ENCODE measurements at places on chromosomes 2 and 18. TPM values are rescaled to one million over a fixed set of nuclear protein-coding genes. Genes with fewer than 3 reads are reported as not detected.

The CRYGD gene
- not detected for total RNA-seq

The DSG1 gene
- not detected for total RNA-seq

The LRRC30 gene
- not detected for total RNA-seq

- no peak for DNase-seq
- peaks cover 11% of the 10 kb centered on the region for H3K4me1 ChIP-seq
- no peak overlapping the region for H3K27ac ChIP-seq
- no peaks in the 10 kb centered on the region for H3K27me3 ChIP-seq
Measured at GRCh38 chr2:38656866-38657480, 8.9 kb upstream of the GALM start.

DNA sequence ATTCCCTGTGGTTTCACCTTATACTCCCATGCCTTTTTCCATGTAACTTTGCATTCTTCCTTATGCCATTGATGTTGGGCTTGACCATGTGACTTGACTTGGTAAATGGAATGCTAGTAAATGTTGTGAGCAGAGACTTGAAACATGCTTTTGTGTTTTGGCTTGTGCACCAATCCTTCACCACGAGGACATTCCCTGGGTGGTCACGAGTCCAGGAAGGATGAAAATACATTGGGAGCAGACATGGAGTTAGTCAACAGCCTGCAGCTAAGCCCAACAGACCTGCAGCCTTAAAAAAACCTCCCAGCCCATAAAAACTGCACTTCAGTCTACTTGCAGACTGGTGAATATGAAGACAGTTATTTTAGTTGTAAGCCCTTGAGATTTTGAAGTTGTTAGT lies 116.5 kb upstream of the SPATS2L start:
- H3K27me3 ChIP-seq = no peaks in the 10 kb centered on the region
- H3K36me3 ChIP-seq = no peaks in the 10 kb centered on the region
- no peak overlapping the region for H3K27ac ChIP-seq

GRCh38 chr2:233037078-233037477 lies 4.6 kb downstream of the NEU2 start:
- no peak for DNase-seq
- H3K4me1 ChIP-seq = no peaks in the 10 kb centered on the region
- no peaks in the 10 kb centered on the region for H3K36me3 ChIP-seq
- no peak overlapping the region for H3K27ac ChIP-seq

GRCh38 chr18:61199171-61199848 lies 133.9 kb upstream of the CDH20 start:
- no peaks in the 10 kb centered on the region for H3K36me3 ChIP-seq
- H3K4me1 ChIP-seq = no peaks in the 10 kb centered on the region
- no peak overlapping the region for H3K27ac ChIP-seq
- no peak for DNase-seq
- no peaks in the 10 kb centered on the region for H3K27me3 ChIP-seq
- H3K4me3 ChIP-seq = no peak overlapping the region

GRCh38 chr2:226478109-226478809 lies 321.4 kb downstream of the IRS1 start:
- no peaks in the 10 kb centered on the region for H3K36me3 ChIP-seq
- DNase-seq = peak; percentile 52
- H3K4me1 ChIP-seq = peaks cover 18% of the 10 kb centered on the region
- no peak overlapping the region for H3K4me3 ChIP-seq
- peak overlapping the region; percentile 79 for H3K27ac ChIP-seq
- no peaks in the 10 kb centered on the region for H3K27me3 ChIP-seq

DNA sequence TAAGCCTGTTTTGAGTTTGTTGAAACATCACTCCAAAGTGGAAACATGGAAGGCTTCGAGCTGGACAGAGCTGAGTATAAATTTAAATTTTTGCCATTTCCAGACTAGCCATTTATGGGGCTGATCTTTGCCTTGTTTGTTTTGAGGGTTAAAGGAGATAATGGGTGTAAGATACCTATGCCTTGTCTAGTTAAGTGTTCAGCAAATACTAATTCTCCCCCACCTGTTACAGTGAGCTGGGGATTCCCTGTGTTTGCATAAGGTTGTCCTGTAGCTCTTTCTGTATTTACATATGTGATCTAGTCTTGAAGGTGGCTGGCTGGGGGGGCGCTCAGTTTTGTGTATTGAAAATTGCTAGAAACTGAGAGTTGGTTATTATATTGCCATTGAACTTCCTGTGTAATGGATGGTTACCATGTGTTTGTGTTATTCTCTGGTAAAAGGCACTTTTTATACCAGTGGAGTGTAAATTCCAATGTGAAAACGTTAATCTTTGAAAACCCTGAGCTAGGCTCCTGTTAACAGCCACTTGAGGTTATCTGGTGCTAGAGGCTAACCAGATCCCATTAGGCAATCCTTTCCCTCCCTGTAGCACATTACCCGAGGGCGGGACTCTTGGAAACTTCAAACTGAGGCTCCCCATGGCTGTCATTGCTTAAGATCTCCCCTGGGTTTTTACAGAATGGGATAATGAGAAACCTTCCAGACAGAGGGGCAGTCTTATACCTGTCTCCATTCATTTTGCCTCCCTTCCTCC lies 26.7 kb downstream of the TANC1 start:
- H3K4me1 ChIP-seq = peaks cover 25% of the 10 kb centered on the region
- no peak overlapping the region for H3K4me3 ChIP-seq
- no peak overlapping the region for H3K27ac ChIP-seq
- no peaks in the 10 kb centered on the region for H3K27me3 ChIP-seq
- no peaks in the 10 kb centered on the region for H3K36me3 ChIP-seq

DNA sequence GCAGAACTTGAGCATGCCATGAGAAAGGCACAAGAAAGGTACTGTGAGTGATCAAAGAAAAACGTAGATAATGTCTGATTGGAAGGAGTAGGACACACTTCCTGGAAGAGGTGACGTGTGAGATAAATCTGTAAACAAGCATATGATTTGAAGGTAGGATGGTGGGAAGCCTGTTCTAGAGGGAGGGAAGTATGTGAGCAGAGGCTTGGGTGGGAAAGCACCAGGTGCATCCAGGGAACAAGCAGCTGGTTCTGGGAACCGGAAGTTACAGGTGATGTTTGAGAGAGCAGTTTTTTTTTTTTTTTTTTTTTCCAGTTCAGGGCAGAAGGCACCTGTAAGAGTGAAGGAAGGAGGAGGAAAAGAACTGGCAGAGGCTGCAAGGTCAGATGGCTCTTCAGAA lies 116.6 kb upstream of the EFEMP1 start:
- no peaks in the 10 kb centered on the region for H3K4me1 ChIP-seq
- no peaks in the 10 kb centered on the region for H3K36me3 ChIP-seq
- no peak overlapping the region for H3K4me3 ChIP-seq
- H3K27ac ChIP-seq = no peak overlapping the region

GRCh38 chr2:108944601-108945331 lies 44.3 kb downstream of the EDAR start:
- no peak overlapping the region for H3K4me3 ChIP-seq
- DNase-seq = no peak
- H3K27ac ChIP-seq = no peak overlapping the region
- H3K4me1 ChIP-seq = no peaks in the 10 kb centered on the region

GRCh38 chr18:11665587-11665986 lies 23.5 kb upstream of the GNAL start:
- no peak for DNase-seq
- H3K4me1 ChIP-seq = no peaks in the 10 kb centered on the region
- H3K27ac ChIP-seq = no peak overlapping the region
- H3K36me3 ChIP-seq = no peaks in the 10 kb centered on the region
- no peaks in the 10 kb centered on the region for H3K27me3 ChIP-seq
- no peak overlapping the region for H3K4me3 ChIP-seq

DNA sequence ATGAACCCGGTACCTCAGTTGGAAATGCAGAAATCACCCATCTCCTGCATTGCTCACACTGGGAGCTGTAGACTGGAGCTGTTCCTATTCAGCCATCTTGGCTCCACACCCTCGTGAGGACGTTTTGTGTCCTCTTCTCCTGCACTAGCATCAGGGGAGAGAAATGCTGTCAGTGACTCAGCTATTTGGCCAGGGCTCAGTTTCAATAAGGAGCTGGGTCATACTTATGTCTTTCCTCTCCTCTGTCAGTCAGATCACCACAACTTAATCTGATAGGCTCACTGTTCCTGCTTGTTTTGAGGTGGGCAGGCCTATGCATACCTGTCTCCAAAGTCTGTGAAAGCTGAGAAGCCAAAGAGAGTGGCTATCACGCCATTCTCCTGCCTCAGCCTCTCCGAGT lies 921.2 kb downstream of the DCC start:
- no peaks in the 10 kb centered on the region for H3K36me3 ChIP-seq
- no peaks in the 10 kb centered on the region for H3K27me3 ChIP-seq
- H3K4me3 ChIP-seq = no peak overlapping the region
- no peaks in the 10 kb centered on the region for H3K4me1 ChIP-seq

- H3K4me3 ChIP-seq = no peak overlapping the region
- H3K36me3 ChIP-seq = no peaks in the 10 kb centered on the region
- DNase-seq = no peak
- no peaks in the 10 kb centered on the region for H3K27me3 ChIP-seq
- H3K27ac ChIP-seq = no peak overlapping the region
Measured at GRCh38 chr18:49726675-49726963, 86.7 kb downstream of the ACAA2 start.

GRCh38 chr18:69947361-69948133 lies at the start of gene CD226:
CD226 (minus strand) TSS chr18:69947873; CDS start chr18:69947406, 467 bp downstream.
- H3K27me3 ChIP-seq = no peaks in the 10 kb centered on the region
- H3K36me3 ChIP-seq = no peaks in the 10 kb centered on the region
- no peaks in the 10 kb centered on the region for H3K4me1 ChIP-seq
- no peak for DNase-seq
- H3K4me3 ChIP-seq = no peak within 1 kb of the TSS

DNA sequence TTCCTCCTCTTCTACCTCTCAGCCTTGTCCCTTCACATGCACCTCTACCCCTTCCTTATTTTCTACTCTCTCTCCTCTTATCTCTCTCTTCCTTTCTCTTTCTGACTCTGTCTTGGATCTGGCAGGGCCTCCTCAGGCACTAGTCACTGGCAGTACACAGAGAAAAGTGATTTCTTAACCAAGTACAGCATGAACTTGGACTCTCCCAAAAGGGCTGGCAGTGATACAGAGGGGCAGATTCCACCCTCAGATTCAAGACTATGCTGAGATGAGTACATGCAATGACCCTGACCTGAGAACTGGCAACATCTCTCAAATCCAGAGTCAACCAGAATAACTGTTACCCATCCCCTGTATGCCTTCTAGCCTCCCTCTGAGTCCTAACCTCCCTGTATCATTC lies 4.3 kb downstream of the AOX1 start:
- peaks cover 51% of the 10 kb centered on the region for H3K27me3 ChIP-seq
- no peak overlapping the region for H3K4me3 ChIP-seq
- no peak overlapping the region for H3K27ac ChIP-seq
- H3K36me3 ChIP-seq = no peaks in the 10 kb centered on the region
